ENCODE measurements at places on chromosomes 1 and 21. TPM values are rescaled to one million over a fixed set of nuclear protein-coding genes. Genes with fewer than 3 reads are reported as not detected.

GRCh38 chr1:224502459-224503160, 68.0 kb upstream of the WDR26 start:
- DNase-seq: no peak

- no peak for DNase-seq
Observed at GRCh38 chr1:42928859-42929258, 29.8 kb downstream of the SLC2A1 start.

GRCh38 chr21:27058673-27059605, 92.1 kb upstream of the ADAMTS5 start:
- no peak for DNase-seq

DNA sequence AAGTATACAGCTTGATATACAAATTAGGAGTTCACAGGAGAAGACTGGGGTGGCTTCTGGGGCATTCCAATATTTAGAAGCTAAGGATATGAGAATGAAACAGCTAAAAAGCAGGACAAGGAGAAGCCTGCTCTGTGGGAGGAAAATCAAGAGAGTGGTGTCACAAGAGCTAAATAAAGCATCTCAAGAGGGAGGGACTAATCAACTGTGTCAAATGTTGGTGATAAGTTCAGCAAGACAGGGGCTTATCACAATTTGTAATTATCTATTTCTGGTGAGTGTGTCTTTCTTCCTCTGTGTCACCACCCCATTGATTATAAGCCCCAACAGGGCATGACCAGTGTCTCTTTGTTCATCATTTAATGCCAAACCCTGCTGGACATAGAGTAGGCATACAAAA, 295.8 kb upstream of the DUSP10 start:
- DNase-seq: no peak

DNA sequence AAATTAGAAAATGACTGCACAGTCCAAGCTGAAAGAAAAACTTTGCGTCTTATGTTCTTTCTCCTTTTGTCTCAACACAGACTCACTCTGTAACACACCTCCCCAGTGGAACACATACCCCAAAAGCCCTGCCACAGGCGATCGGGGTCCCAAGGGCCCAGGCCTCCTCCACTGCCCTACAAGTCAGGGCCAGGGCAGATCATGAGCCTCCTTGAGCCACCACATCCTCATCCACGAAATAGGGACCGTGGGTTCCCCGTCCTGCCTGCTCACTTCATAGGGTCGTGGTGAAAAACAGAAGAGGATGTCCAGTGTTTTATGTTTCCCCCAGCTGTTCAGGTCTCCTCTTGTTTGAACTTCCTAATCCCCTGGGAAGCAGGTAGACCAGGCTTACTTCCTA, 116.7 kb downstream of the KCNN3 start:
- no peak for DNase-seq

DNA sequence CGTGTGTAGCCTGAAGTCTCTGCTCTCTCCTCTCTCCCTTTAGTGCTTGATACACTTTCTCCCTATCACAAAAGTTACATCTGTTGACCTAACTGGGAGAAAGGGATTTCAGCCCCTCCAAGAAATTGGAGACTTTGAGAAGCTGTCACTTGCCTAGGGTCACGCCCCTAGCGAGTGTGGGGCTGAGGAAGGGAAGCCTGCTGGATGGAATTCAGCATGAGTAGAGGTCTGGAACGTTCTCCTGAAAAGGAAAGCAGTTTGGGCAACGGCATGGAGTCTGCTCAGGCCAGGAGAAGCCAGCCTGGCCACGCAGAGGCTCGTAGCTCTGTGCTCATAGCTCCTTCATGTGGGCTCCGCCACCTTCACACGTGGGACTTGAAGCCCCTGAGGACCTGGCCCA, 22.4 kb downstream of the COL16A1 start:
- no peak for DNase-seq

DNA sequence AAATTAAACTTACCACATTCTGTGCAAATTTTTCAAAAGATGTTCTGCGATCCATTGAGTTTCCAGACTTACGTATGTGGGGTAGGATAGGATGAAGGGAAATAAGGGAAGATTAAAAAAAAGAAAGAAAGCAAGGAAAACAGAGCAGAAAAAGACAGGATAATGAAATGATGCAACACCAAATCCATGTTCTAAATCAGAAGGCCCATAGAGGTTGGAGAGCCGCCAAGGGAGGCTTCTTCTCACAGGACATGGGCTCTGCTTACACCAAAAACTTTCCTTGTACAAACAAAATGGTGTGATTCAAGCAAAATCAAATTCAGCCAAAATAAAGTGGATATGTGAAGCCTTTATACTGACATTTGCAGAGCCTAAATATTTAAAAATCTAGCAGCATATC, 189.5 kb upstream of the GREM2 start:
- DNase-seq: no peak

GRCh38 chr1:22114083-22115012, 28.5 kb downstream of the WNT4 start:
- DNase-seq: no peak

DNA sequence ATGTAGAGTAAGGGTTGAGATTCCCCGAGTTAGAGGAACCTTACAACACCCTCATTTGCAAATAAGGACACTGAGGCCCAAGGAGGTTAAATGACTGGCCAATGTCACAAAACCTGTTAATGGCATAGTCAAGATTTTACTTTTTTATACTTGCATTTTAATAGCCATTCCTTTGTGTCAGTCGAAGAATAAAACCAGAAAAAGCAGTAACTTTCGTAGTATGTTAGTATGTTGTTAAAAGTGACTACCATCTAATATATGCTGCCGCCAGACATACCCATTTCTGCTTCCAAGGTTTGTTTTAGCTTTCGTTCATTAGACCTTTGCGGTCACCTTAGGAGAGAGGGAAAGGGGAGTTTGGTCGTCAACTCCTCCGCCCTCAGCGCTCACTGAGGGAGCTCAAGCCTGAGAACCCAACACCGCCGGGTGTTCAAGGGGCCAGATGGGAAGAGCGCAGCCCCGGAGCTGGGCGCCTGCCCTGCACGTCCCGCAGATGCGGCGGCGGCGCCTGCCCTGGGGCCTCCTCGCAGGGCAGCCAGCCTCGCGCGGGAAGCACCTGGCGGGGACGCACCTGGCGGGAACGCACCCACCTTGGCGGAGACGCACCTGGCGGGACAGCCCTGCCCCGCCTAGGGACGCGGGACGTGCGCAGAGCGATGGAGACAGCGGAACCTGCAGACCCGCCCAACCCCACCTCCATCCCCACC, 466 bp downstream of the VPS26C start:
- no peak for DNase-seq

- no peak for DNase-seq
Observed at GRCh38 chr1:89908672-89909436, 86.1 kb upstream of the ZNF326 start.

DNA sequence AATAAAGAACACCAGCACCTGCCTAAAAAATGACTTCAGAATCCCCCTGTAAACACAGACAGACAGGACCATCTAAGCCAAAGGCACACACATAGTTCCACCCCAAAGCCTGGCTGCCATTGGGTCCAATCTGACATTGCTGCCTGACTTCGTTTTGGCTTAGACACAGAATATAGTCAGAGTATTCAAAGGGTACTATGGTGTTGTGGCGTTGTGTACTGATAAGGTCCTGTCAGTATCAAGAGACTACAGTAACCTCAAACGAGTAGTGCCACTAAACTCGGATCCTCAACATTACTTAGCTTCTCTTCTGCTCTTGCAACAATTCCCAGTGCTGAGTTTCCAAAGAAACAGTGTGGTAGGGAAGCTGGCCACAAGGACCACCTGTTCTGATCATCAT, 169.3 kb upstream of the NR5A2 start:
- DNase-seq: no peak

DNA sequence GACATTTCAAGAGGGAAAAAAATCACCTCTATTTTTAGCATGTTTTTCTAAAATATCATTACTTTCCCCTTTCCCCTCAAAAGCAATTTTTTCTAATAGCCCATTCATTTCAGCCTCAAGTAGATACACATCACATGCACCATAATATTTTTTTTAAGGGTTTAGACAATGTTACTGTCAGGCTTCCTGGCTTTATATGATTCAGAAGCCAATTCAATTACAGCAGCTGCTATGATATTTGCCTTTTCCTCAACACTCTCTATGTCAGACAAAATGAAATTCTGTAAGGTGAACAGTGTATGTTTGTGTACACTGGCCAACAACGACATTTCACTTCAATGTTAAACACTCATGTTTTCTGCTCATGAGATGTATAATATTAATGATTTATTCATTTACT, 46.5 kb downstream of the OMA1 start:
- no peak for DNase-seq

GRCh38 chr1:156755527-156755950, 4.1 kb upstream of the HDGF start:
- DNase-seq: no peak

GRCh38 chr1:56191369-56191768, 388.0 kb downstream of the PLPP3 start:
- DNase-seq: no peak

The RAB3GAP2 gene
- total RNA-seq: 54.0 TPM

The LMOD1 gene
- total RNA-seq: not detected

The CALML6 gene
- 0.45 TPM for total RNA-seq

The USP33 gene
- total RNA-seq: 46.2 TPM

The FAM72C gene
- total RNA-seq: 15.3 TPM

The PODN gene
- not detected for total RNA-seq

The MTOR gene
- 50.1 TPM for total RNA-seq

The TCEA3 gene
- total RNA-seq: 1.3 TPM

The NUAK2 gene
- total RNA-seq: 1.9 TPM

The LORICRIN gene
- not detected for total RNA-seq

Data from activated CD8-positive, alpha-beta memory T cell treated with anti-CD3 and anti-CD28 coated beads, Interleukin-2, amount 10 ng/mL, durations not matched to agents 7 days and 5 days (primary cell).